Smooth muscle cell of the umbilical artery (primary cell): ENCODE measurements at places on chromosomes 5 and 9. TPM values are rescaled to one million over a fixed set of nuclear protein-coding genes. Genes with fewer than 3 reads are reported as not detected.

Gene ALDH7A1
- 37.7 and 45.3 TPM in 2 replicates for total RNA-seq

Gene TSTD2
- total RNA-seq = 17.2 and 23.5 TPM in 2 replicates

Gene IRX1
- total RNA-seq = not detected in 2 replicates

Gene HK3
- not detected in 2 replicates for total RNA-seq

Gene RMRP
- total RNA-seq = 680 and 5,299 TPM in 2 replicates

Gene S1PR3
- total RNA-seq = 11.9 and 12.5 TPM in 2 replicates

Gene CBY3
- 0.23 TPM in 1 of 2 replicates, not detected in the other for total RNA-seq

Gene PLGRKT
- total RNA-seq = 11.0 and 12.6 TPM in 2 replicates

Gene TTF1
- 7.4 and 11.0 TPM in 2 replicates for total RNA-seq

Gene NUTM2F
- total RNA-seq = not detected in 2 replicates
